Breast epithelium (tissue), 4 donors: ENCODE measurements at places on chromosomes 4 and X.

GRCh38 chrX:87397103-87397886 lies 120.3 kb upstream of the KLHL4 start:
- DNase-seq, result no peak

GRCh38 chrX:2572740-2573139 lies 72.0 kb upstream of the DHRSX start:
- DNase-seq, result no peak

DNA sequence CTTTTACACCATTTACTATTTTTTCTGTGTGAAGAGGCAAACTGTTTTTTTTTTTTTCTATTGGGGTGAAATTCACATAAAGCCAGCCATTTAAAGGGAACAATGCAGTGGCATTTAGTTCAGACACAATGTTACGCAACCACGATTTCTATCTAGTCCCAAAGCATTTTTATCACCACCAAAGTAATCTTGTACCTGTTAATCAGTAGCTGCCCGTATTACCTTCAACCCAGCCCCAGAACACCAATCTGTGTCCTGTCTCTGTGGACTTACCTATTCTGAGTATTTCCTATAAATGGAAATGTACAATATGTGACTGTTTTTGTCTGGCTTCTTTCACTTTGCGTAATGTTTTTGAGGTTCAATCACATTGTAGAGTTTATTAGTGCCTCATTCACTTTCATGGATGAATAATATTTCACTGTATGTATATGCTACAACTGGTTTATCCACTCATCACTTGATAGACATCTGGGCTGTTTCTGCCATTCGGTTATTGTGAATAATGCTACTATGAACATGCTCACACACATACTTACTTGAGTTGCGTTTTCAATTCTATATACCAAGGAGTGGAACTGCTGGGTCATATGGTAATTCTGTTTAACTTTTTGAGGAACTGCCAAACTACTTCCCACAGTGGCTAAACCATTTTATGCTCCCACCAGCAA lies 116.2 kb downstream of the CDS1 start:
- no peak for DNase-seq

GRCh38 chrX:38240541-38240940 lies 19.9 kb upstream of the SRPX start:
- no peak for DNase-seq

DNA sequence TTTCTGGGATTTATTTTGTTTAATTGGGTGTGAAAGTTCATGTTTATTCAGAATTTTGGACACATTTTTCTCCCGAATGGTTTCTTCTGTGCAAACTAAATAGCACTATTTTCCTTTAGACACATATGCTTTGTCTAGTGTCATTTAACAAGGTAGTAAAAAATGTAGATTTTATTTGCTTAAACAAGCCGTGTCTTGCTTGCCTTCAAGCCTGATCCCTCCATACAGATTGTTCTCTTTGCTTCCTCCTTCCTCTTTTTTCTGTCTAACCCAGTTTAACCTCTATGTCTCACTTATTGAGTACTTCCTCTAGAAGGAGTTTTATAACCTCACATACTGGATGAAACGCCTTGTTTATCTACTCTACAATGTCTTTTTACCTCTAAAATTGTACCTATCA lies 211.8 kb downstream of the NPFFR2 start:
- no peak for DNase-seq

DNA sequence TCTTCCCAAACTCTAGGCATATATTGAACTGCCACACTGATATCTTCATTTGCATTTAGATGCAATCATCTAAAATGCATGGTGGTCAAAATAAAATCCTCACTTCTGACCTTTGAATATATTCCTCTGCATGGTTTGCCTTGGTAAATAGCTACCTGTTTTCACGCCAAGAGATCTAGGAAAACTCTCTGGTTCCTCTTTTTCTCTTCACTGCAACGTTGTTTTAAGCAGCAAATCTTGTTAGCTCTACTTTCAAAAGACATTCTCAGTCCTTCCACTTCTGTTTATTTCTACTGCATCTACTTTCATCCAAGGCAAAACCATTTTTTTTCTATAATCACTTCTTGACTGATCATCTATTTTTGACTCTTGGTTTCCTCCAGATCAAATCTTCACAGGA lies 1001.6 kb upstream of the GRID2 start:
- no peak for DNase-seq

GRCh38 chrX:83658731-83659130 lies 150.6 kb downstream of the POU3F4 start:
- no peak for DNase-seq

DNA sequence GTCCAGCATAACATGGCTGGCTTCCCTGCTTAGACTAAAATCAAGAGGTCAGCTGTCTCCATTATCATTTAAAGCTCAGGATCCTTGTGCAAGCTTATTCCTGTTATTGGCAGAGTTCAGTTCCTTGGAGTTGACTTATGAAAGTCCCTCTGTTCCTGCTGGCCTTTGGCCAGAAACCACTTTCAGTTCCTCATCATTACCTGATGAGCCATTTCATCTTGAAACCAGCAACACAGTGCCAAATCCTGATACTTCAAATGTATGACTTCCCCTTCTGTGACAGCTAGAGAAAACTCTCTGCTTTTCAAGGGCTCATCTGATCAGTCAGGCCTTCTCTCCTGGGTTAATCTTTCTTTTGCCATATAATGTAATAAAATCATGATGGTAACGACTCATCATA lies 110.6 kb upstream of the FSTL5 start:
- no peak for DNase-seq

DNA sequence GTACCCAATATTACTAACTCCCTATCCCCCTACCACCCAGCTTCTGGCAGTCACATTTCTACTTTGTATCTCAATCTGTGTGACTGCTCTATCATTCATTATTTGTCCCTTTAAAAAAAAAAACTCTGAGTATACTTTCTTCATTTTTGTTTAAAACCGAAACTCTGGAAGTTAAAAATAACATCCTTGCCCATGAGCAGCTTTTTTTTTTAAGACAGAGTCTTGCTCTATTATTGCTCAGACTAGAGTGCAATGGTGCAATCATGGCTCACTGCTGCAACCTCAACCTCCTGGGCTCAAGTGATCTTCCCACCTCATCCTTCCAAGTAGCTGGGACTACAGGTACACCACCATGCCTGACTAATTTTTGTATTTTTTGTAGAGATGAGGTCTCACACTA lies 15.8 kb downstream of the UBE2K start:
- no peak for DNase-seq

- no peak for DNase-seq
These were observed 218.7 kb upstream of the TACR3 start for GRCh38 chr4:103938488-103938887.

DNA sequence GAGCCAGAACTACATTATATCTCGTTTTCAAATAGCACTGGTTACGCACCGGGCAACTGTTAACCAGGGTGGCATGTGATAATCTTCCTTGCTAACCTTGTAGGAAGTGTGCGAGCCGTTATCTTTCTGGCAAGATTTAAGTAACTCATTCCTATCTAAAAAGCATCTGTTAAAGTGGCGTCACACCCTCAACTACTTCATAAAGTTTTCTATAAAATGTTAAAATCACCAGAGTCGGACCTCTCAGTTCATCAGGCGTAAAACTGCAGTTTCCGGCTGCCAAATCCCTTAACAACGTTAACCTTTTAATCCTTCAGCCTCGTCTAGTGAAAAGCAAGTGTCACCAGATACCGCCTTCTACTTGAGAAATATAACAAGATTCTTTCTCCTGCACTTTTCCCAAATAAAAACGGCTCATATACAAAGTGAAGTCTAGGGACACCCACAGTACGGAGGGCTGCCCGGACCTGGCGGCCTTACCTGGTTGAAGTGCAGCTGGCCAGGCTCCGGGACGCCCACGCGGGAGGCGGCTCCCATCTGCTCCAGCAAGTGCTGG lies 1.2 kb downstream of the SLC39A8 start:
- DNase-seq, result no peak

DNA sequence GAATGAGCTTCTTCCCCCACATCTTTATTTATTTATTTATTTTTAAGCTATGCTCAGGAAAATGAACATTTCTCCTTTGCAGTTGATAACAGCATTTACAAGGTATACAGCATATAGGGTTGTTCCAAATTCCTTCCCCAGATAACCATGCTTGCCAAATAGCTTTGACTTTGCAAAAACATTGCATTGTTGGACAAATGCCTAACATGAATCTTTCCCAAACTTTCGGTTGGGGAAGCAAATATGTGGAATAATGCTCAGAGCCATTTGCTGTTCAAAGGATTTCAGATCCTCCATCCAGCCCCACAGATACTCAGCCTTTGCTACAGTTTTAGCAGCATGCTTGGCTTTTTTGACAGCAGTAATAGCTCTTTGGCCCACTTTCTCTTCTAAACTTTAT lies 127.2 kb upstream of the AGA start:
- no peak for DNase-seq

DNA sequence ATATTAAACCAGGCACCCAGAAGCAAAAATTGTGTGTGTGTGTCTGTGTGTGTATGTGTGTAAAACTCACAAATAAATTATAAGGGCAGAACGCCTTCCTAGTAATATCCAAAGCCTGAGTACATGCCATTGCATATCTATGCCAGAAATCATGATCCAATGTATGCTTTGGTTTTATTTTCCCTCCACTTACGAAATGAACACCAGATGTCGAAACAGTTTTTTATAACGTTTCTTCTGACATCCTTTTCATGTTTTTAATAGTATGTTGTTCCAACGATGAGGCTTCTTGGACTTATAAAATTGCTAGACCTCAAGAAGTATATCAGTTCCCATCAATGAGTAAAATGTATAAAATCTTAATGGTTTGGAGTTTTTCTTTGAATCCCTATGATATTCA lies 55.4 kb downstream of the KCNIP4 start:
- no peak for DNase-seq

DNA sequence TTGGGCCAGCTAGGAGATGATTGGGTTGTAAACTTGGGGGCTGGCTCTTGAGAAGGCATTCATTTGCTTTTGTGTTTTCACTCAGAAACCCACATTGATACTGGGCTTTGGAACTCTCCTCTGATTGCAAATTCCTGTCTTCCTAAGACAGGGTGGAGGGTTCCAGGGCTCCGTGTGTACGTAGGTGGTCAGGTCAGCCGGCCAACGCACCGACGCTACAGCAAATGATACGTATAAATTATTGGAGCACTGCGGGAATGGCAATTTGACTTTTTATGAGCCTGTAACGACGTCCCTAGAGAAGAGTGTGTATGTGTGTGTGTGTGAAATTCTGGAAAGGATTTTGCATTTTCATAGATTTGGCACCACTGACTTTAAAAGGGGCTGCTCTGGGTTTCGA lies 236.9 kb downstream of the SHOX start:
- no peak for DNase-seq

- no peak for DNase-seq
These were observed 25.4 kb downstream of the FGFBP1 start for GRCh38 chr4:15912961-15913630.

GRCh38 chrX:67351411-67351810 lies 192.4 kb upstream of the AR start:
- no peak for DNase-seq

GRCh38 chr4:147518846-147519767 lies 38.2 kb downstream of the EDNRA start:
- DNase-seq, result no peak

DNA sequence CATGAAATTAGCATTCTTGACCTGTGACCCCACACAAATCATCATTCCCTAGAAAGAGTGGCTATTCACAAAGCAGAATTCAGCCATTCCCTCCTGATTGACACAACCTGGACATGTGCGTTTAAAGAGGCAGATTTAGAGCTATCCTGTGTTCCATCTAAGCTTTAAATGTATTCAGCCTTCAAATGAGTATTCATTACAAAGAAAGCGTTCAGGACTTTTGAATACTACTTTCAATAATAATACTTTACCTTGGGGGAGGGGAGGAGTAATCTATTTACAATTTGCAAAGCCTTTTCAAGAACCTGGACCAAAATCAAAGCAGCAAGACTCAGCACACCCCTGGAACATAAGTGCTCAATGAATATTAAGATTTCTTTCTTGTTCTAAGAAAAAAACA lies 22.5 kb upstream of the GPC4 start:
- DNase-seq, result no peak

GRCh38 chr4:71275004-71275403 lies 63.8 kb upstream of the SLC4A4 start:
- no peak for DNase-seq

GRCh38 chr4:41645728-41646390 lies 102.7 kb downstream of the PHOX2B start:
- no peak for DNase-seq

DNA sequence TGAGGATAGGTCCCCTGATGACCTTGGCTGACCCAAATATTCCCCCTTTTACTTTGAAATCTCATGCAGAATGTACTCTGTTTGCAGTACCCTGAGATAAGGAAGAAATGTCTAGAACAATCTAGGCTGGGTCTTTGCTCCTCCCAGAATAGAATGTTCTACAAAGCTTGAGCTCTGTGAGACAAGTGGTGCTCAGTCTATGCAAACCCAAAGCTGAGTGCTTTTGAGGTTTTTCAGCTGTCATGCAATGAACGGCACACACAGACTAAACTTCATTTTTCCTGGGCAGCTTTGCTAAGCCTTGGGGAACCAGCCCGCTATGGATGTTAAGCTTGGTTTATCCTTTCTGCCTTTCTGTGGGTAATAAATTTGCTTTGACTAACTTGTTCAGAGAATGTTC lies 513.6 kb downstream of the FAT4 start:
- DNase-seq, result no peak

DNA sequence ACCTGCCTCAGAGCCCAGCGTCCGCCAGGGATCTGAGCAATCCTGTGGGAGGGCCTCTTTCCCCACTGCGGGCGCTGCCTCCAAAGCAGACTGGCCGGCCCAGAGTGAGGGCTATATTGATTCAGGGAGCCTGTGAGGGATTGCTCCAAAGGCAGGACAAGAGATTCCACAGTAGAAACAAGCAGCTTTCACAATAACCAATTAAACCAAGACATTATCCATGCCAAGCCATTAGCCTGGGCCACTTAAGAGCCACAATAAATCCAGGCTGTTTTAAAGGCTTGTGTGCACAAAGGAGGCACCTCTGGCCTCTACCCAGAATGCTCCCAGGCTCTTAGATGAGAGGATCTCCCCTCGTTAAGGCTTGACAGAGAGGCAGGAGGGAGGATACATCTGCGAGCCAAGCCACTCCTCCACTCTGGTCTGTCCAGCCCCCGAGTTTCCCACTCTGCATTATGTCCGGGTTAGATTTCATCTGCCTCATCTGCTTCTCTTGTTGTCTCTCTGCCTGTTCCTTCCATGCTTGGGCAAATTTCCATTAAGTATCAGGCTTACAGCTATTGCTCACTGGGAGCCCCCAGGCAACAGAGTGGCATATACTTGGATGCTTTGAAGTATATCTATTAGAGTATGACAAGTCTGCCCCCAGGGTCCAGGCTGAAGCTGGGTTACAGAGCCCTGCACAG lies 357.9 kb downstream of the UNC5C start:
- DNase-seq, result no peak

DNA sequence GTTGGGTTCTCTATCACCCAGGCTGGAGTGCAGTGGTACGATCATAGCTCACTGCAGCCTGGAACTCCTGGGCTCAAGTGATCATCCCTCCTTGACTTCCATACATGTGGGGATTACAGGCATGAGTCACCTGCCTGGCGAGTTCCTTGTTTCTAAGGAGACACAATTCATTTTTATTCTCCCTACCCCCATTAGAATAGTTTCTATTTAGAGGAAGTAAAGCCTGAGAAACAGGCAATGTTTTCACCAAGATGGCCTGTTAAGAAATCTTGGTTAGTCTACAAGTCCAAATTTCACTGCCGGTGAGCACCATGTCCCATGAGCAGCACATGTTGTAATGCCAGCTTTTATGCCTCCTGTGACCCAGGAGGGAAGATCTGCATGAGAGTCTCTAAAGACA lies 5.7 kb downstream of the CYBB start:
- no peak for DNase-seq

GRCh38 chr4:46388857-46389256 lies 1.1 kb downstream of the GABRA2 start:
- no peak for DNase-seq

GRCh38 chr4:85061974-85062373 lies 95.5 kb upstream of the WDFY3 start:
- no peak for DNase-seq
